ENCODE measurements at places on chromosomes 1 and 21.
A peak's percentile ranks its signal among the peaks of the same experiment; 100 is the strongest.

- DNase-seq = peak; percentile 81
Observed at GRCh38 chr1:15714406-15715136, 21.5 kb upstream of the SLC25A34 start.

GRCh38 chr1:172717722-172718465, 59.0 kb downstream of the FASLG start:
- no peak for DNase-seq

- no peak for DNase-seq
Observed at GRCh38 chr1:43509740-43510375, 20.8 kb upstream of the PTPRF start.

DNA sequence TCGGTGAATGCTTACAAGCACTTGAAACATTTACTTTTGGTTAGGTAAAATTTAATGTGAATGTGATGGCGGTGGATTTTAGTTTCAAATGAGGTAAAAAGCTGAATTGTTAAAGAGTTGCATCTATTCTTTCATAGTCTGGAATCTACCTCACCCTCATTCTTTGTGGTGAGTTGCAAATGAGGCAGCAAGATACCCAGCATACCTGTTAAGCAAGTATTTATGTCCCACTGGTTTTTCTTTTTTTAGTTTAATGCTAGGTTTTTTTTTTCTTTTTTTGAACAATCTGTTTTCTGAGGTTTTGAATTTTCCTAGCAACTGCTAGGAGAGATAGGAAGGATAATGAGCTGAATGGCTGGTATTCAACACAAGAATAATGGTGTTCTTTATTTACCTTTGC, 127.9 kb upstream of the CACYBP start:
- no peak for DNase-seq

- DNase-seq = no peak
Observed at GRCh38 chr1:232965124-232965911, 14.9 kb downstream of the NTPCR start.

GRCh38 chr21:37655611-37656300, 260.5 kb downstream of the KCNJ6 start:
- DNase-seq = no peak

DNA sequence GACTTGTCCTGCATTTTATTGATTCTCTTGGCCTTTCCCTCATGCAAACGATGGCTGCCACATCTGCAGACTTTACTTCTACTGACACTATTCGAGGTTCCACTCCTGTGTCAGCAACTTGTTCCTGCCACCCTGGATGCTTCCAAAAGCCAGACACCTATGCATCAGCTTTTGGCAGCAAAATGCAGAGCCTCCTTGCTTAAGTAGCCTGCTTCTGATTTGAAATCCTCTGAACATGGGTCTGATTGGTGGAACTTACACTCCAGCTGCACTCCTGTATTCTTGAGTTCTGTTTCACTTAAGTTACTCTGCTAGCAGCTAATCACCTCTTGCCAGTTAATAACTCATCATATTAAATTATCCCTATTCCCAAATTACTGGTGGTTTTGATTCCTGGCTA, 152.1 kb upstream of the FMN2 start:
- no peak for DNase-seq

Data from sigmoid colon (tissue), 7 donors.